ENCODE measurements at places on chromosomes 16 and 17.
A peak's percentile ranks its signal among the peaks of the same experiment; 100 is the strongest.

DNA sequence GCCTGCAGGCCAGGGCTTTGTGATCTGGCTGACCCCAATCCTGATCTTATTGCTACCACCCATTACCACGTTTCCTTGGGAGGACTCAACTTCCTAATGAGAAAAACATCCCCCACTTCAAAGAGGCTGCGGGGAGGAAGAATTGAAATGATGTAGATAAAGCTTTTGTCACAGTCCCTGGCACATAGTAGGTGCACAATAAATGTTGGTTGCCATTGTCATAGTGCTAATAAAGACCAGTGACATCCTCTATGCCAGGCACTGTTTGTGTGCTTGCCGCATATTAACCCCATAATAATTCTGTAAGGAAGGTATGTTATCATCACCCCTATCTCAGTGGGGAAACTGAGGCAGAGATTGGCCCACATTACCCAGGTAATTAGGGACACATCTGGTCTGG lies 22.4 kb downstream of the WNT3 start:
- DNase-seq = no peak

- DNase-seq = no peak
Measured at GRCh38 chr17:50288306-50288705, 14.0 kb downstream of the TMEM92 start.

DNA sequence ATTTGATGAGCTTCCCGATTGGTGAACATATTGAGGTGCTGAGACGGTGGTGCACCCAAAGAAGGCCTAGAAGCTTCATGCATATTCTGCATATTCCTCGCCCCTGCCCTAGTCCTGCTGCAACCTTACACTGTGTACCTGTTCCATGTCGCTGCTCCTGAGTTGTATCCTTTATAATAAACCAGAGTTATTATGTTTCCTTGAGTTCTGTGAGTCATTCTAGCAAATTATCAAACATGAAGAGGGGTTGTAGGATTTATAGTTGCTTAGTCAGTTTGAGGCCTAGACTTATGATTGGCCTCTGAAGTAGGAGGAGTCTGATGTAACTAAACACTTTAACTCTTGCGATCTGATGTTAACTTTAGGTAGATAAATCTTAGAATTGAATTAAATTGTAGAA lies 436.8 kb downstream of the CA10 start:
- DNase-seq = no peak

DNA sequence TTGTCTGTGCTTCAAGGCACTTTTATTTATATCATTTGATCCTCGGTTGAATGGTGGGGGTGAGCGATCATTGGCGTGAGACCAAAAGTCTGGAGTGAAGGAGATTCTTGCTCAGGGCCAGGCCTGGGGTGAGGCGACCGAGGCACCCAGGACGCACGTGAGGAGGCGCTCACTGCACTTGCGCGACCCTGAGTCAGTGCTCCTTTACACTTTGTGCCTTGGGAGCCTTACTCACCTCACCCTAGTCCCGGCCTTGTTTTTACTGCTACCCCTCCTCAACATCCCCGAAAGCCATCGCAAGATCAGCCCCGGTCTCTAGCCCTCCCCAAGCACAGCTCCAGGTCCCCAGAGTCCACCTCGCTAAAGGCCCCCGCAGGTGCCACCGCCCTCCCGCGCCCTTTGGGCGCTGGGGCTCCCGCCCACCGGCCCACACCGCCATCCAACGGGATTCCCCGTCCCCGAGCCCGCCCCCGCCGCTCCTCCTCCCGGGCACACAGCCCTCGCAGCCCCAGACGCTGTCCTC lies 496 bp downstream of the EZH1 start:
- peak; percentile 72 for DNase-seq

- DNase-seq = no peak
Measured at GRCh38 chr17:37608351-37609169, 658 bp downstream of the SYNRG start.

DNA sequence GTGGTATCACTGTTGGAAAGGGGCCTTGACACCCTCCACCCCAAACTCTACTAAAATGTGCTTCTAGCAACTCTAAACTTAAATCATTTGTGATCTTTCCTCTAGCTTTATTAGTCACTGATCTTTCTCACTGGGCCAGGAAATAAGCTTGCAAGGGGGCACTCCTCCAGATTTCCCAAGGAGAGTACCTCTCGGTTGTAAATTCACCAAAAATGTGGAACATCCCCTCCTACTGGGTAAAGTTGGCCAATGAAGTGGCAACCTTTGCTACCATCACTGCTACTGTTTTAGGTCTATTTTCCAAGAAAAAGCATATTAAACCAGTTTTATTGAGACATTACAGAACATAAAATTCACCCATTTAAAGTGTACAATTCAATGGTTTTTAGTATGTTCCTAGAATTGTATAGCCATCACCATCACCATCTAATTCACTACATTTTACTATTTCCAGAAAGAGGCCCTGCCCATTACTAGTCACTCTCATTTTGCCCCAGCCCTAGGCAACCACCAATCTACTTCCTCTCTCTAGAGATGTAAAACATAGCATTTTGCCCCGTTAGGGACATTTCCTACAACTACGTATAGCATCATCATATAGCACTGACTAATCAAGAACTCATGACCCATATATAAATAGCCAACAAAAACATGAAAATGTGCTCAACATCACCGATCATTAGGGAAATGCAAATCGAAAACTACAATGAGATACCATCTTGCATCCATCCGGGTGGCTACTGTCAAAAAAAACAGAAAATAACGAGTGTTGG lies 44.6 kb upstream of the ADCY9 start:
- DNase-seq = no peak

GRCh38 chr16:17403156-17403809 lies 67.5 kb downstream of the XYLT1 start:
- no peak for DNase-seq

DNA sequence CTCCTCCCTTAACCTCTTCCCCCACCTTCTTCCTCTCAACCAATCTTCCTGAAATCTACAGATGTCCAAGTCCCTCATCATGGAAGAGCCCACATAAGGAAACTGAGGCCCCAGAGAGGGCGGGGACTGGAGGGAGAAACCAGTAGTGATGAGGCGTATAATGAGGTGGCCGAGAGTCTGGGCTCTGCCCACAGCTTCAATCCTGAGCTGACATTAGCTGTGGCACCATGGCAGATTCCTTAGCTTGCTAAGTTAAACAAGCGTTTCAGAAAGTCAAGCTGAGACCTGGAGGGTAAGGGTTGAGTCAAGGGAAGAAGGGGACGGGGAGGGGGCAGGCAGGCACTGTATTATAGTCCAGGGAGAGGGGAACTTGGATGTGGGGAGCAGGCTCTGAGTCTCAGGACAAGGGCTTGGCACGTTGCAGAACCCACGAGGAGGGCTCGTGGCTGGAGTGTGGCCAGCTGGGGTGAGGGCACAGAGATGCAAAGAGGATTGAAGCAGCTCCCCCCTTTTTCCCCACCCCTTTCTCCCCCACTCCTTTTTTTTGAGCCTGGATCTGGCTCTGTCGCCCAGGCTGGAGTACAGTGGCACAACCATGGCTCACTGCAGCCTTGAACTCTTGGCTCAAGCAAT lies 13.3 kb downstream of the ARHGAP23 start:
- no peak for DNase-seq

DNA sequence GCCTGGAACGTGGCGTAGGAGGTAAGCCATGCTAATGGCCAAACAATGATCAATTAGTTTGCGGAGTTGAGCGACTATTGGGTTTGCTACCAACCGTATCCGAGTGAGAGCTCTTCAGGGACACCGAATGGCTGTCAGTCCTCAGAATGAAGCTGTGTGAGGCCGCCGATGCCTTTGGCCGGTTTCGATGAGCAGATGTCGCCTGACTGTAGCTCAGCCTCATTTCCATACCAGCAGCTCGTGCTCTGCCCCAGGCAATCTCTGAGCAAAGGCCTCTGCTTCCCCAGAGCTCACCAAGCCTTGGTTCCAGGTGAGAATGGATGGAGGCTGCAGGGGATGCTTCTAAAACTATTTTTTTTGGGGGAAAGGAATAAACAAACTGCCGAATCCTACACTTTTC lies 111.7 kb upstream of the HS3ST4 start:
- no peak for DNase-seq

DNA sequence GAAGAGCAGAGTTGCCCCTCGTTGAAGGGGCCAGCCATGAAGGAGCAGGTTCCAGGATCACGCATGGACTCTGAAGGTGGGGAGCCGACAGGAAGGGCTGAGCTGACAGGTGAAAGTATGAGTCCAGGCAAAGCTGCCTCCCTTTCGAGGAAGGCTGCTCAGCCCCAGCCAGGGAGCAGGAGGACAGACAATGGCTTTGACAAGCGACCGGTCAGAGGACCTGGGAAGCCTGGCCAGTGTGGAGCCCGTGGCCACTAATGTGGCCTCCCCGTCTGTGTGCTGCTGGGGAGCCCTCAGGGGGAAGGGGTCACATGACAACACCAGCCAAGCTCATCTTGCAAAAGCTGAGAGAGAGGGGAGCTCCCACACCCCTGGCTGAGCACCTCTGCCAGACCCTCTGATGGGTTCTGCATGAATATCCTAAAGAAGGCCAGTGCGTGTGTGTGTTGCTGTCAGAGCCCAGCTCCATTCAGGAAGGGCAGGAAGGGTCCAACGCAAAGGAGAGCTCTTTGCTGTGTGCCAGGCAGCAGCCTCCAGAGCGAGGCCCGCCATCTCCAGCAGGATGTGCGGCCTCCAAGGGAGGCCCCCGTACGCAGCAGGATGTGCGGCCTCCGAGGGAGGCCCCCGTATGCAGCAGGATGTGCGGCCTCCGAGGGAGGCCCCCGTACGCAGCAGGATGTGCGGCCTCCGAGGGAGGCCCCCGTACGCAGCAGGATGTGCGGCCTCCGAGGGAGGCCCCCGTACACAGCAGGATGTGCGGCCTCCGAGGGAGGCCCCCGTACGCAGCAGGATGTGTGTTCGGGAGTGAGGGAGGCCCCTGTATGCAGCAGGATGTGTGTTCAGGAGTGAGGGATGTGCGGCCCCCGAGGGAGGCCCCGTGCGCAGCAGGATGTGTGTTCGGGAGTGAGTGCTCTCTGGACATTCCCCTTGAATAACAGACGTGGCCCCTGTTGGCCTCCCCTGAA lies 102.1 kb upstream of the CHMP6 start:
- no peak for DNase-seq

- DNase-seq = peak; percentile 3
Measured at GRCh38 chr16:69859105-69859989, 91.8 kb upstream of the CLEC18A start.

DNA sequence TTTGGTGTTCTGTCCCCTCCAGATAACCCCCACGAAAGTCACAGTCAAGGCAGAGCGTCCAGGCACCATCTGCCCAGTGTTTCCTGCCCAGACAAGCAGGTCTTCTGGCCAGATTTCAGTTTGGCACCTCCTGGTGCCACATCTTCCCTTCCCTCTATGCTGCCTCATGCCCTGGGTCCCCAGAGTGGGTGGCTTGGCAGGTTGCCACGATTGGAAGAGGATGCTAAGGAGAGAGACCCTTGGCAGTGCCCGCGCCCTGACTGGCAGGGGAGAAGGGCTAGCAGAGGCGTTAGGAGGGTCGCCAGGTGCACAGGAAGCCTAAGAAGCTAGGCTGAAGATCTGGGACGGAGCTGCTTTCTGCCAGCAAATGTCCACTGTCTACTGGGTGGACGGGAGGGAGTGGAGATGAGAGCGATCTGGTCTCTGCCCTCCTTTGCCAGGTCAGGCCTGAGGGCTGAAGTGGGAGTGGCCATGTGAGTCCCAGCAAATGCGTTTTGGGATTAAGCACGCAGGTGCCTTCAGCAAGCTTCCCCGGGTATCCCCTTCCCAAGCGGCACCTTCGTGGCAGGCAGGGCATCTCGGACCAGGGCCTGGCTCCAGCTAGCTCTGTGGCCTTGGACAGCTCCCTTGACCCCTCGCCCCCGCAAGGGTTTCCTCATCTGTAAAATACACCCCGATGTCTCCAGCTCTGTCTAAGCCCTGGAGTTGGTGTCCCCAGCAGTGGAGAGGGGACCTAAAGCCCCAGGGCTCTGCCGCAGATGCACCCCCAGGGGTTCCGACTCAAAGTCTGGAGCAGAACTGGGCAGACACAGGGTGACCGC lies 13.4 kb upstream of the CD300A start:
- no peak for DNase-seq

DNA sequence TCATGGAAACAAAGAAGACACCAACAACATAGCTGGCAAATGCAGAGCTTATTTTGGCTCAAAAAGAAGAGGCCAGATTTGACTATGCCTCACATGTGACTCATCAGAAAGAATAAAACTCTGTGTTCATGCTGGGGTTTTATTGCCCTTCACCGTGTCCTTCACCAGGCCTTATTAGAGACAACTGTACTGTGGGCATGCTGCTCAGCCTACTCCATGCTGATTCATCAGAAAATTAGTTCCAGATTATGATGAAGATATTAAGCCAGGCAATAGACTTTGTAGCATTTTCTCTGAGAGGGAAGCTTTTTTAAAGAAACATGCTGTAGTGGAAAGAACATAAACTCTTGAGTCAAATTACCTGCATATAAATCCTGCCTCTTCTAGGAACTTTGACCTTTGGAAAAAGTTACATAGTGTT lies 89.8 kb downstream of the CYB561 start:
- DNase-seq = no peak

DNA sequence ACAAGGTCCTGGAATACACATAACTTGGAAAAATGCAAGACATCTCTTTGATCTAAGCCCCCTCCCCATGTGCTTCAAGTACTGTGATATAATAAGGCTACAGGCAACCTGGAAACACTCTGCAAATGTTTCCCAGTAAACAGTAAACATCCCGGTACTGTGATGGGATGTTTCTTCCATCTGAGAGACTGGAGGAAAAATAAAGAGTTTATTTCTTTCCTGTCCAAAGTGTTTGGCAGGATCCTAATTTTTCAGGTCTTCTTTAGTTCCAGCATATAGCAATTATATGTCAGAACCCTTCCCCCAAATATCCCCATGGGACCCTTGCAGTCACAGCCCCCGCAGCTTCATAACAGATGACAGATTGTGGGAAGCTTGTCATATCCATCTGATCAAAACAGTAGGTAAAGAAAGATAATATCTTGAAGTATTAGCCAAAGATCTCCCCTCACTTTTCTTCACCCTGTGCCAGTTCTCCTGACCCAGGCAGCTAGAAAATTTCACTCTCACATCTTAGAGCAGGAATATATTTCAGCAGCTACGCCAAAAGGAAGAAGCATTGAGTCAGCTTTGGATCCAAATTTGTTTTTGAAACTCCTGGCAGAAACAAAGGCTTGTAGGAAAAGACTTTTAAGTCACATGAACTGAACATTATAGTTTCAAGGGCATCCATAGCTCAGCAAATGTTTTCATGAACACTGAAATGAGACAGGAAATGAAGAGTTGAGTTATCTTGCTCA lies 141.3 kb downstream of the HS3ST3A1 start:
- no peak for DNase-seq

GRCh38 chr16:28505489-28506137 lies 1.0 kb downstream of the IL27 start:
- DNase-seq = no peak

DNA sequence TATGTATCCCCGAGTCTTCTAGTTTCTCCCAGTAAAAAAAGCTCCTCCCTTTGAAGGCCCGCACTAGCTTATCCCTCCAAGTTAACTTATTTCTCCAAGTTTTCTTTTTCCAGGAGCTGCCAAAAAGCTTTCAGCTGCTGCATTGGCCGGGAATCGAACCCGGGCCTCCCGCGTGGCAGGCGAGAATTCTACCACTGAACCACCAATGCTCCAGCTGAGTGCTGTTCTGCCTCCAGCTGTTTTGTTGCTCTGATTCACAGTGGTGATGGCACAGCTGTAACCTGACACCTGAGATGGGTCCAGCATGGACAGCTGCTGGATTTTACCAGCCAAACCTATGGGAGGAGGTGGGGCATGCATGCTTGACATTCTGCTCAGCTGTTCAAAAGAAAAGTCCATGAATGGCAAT lies 22.1 kb downstream of the VAC14 start:
- DNase-seq = no peak
